ENCODE measurements at places on chromosomes 3 and 15.
A peak's percentile ranks its signal among the peaks of the same experiment; 100 is the strongest.

- no peak for DNase-seq
These were observed 36.0 kb downstream of the PARP14 start for GRCh38 chr3:122716667-122717066.

DNA sequence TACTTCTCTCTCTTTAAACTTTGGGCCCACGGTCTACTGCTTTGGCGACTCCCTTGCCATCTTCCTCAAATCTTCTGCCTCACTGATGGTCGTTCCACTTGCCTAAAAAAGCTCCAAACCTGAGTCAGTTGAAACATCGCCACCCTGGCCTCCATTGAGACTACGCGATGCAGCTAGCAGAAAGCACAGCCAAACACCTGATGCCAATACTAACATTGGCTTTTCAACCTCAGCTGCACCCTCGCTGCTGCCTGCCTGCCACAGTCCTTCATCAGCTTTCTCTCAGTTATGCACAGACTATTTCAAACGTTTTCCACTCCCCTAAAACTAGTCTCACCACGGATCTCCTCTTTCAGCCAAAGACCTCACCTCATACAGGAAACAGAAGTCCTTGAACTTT, 214.2 kb upstream of the TMCO5A start:
- no peak for DNase-seq

DNA sequence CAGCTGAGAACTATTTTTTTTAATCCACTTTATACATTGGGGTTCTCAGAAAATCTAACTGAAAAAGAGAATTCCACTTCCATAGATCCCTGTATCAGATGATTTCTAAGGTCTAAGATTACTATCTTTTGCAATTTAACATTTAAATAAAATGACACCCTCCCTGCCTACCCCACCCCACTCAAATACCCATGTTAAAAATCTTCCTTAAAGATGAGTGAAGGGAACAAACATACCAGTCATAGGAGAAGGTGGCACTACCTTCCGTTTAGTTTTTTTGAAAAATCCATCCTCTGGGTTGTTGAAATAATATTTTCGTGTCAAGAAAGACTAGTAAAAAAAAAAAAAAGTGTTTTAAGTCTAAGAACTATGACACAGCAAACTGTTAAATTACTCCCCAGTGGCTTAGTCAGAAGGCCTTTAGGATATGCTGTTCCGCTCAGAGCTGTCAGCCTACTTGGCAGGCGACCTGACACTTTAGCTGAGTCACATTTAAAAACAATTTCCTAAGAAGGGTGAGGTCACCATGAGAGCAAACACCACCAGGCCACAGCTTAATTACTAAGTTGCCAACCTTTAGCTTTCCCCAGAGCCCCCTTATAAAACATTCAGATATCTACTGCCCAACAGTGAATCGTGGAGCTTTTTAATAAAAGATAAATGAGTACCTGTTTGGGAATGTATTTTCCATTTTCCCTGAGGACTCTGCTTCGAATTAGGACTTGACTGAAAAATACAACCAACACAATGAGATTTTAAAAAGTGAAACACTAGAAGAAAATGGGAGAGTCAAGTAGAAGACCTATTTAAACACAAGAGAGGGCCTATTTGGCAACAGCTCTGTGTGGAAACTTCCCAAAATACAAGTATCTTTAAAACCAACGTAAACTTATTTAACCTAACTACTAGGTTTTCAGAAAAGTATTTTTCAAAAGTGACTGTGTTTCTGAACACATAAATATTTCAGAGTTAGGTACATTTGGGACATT, 9.6 kb downstream of the EMC3 start:
- DNase-seq: peak; percentile 97

- DNase-seq: no peak
These were observed 32.1 kb downstream of the ILDR1 start for GRCh38 chr3:121989943-121990342.

DNA sequence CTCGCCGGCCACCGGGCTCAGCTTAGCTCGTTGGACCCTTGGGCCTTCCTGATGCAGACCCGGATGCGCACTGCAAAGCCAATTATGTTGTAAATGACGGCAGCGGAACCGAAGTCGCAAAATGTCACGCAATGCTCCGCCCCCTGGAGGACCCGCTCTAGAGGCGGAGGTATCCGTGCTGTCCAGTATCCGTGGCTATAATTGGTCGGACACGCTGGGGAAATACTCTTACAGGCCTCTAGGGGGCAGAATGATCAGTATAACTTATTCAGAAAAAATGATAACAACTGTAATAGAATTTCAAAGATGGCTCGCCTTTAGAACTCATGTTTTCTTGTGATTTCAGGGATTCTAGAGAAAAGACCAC, at the start of gene PRR23B:
Gene PRR23B, minus strand, starts transcription at position 59 of the 367 bp plus-strand sequence. CDS start 265 bp downstream, outside the sequence.
- DNase-seq: no peak

- no peak for DNase-seq
These were observed 28.0 kb downstream of the MYZAP start for GRCh38 chr15:57619746-57620145.

Data from fibroblast of skin of right biceps (primary cell).